Adipocyte (in vitro differentiated cells): ENCODE measurements at places on chromosomes 2 and 18.
A peak's percentile ranks its signal among the peaks of the same experiment; 100 is the strongest.

GRCh38 chr2:161250864-161251436 is 57.3 kb upstream of the PSMD14 start:
- peak; percentile 56 for DNase-seq

GRCh38 chr18:11118051-11118766 is 31.2 kb downstream of the PIEZO2 start:
- DNase-seq: no peak

- DNase-seq: no peak
These were observed 87.4 kb upstream of the GLS start for GRCh38 chr2:190792956-190793888.

DNA sequence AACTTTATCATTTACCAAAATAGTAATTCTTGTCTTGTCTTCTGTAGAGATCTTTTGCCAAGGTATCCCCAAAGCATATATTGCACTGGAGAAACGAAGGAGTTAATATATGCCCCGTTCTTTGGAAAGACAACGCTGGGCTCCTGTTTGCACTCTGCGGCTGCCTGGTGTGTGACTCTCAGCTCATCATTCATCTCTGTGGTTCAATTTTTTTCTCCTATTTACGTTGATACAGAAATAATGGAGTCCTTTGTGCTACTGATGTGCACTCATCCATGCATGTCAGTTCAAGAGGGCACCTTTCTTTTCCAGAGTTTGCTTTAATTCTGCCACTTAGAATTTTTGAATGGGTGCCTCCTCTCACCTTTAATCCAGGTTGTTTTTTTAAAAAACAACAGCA is 655.5 kb downstream of the DCDC2C start:
- DNase-seq: no peak

- DNase-seq: peak; percentile 49
These were observed 13.3 kb downstream of the TUBB6 start for GRCh38 chr18:12321333-12321732.

- peak; percentile 71 for DNase-seq
These were observed 92.6 kb downstream of the CMPK2 start for GRCh38 chr2:6773007-6773693.

- DNase-seq: peak; percentile 93
These were observed 137.6 kb downstream of the COPS8 start for GRCh38 chr2:237223201-237223861.

DNA sequence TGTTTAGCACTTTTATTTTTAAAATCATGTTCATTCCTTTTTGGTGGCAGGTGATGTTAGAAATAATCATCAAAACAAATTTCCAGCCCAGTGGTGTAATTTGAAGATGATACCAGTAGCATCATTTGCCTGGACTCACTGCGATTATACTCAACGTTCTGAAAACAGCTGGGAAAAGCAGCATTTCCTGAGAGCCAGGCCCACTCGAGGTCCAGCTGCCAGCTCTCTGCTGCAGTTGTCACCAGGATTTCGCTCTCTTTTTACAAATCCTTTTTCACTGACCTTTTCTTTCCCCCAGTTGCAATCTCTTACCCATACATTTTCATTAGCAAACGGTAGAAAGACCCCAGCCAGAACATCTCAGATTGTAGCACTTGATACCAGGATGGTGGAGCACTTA is 110.6 kb upstream of the LYPD1 start:
- DNase-seq: no peak

DNA sequence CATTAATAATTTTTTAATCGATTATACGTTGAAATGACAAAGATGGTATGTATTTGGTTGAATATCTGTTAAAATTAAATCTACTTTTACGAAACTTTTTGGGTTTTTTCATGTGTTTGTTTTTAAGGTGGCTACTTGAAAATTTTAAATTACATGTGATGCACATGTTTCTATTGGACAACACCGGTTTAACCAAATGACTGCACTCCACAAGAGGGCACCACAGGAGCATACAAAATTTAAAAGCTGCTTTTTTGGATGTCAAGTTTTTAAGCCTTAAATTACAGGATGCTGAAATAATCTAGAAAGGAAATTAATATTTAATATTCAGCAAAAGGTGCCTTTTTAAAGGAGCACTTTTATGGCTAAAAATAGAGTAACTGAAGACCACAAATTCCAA is 98.7 kb downstream of the ACVR1 start:
- peak; percentile 75 for DNase-seq

DNA sequence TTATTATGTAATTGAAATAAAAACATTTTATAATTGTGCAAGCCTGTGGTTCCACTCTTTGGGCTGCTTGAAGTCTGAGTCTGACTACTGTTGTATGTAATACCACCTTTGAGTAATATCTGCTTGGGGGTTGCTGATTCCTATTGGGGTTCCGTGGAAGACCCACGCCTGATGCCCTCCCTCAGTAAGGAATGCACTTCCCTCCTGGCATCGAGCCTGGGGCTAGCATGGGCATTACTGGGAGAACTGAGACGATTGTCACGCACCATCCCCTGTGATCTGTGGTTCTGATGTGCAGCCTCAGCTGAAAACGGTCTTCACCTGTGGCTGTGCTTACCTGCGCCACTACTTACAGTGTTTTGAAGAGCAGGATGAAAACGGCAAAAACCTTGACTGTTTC is 32.7 kb upstream of the RBM44 start:
- no peak for DNase-seq

DNA sequence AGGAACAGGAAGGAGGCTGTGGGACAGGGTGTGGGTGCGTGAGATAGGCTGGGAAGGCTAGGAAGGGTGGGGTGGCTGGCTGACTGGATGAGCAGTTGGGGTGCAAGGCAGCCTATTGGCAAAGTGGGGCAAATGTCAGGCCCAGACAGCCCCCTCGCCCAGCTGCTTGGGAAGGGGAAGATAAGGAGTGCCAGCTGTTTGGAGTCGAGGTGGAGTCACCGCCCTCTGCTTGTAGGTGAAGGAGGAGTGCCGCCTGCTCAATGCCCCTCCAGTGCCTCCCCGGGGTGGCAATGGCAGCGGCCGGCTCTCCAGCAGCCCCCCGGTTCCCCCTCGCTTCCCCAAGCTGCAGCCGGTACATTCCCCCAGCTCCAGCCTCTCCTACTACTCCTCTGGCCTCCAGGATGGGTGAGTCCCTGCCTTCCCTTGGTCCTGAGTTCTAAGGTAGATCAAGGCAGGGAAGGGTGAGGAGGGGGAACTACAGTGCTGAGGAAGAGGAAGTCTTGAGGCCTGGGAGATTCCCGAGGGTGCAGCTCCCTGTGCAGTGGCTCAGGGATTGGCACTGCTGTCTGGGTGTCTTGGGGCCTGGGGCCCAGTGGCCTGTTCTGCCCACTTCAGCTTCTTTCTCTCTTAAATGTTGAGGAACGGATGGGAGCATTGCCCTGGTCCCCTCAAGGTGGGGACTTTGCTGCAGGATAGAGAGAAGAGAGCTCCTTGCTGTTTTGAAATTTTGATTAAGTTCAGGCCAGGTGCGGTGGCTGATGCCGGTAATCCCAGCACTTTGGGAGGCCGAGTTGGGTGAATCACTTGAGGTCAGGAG is 13.3 kb downstream of the GAREM2 start:
- DNase-seq: no peak

- no peak for DNase-seq
These were observed 60.9 kb upstream of the RTN4 start for GRCh38 chr2:55111230-55111569.

DNA sequence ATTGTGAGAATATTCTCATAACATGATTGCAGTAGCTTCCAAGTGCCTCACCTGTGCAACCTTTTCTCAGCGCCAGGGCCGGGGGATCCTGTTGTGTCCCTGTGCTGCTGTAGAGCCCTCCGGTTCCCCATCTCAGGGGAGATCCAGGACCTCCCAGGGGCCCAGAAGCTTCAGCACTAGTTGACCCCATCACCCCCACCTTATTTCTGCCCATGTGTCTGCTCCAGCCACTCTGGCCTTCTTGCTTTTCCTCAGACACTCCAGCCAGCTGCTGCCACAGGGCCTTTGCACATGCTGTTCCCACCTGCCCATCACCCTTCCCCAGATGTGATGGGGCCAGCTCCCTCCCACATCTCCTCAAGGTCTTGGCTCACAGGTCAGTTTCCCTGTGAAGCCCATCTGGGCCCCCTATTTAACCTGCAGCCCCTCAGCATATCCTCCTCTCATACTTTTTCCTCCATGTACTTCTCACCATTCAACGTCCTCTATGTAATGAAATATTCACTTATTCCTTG is 226.5 kb downstream of the SEPTIN10 start:
- no peak for DNase-seq

GRCh38 chr18:77750006-77750405 is 500.4 kb downstream of the GALR1 start:
- DNase-seq: no peak

- peak; percentile 37 for DNase-seq
These were observed 200.9 kb downstream of the NYAP2 start for GRCh38 chr2:225600444-225600843.

- DNase-seq: no peak
These were observed 5.8 kb downstream of the ITGA6 start for GRCh38 chr2:172433144-172433543.

- no peak for DNase-seq
These were observed 22.8 kb upstream of the KIDINS220 start for GRCh38 chr2:8860239-8860638.

DNA sequence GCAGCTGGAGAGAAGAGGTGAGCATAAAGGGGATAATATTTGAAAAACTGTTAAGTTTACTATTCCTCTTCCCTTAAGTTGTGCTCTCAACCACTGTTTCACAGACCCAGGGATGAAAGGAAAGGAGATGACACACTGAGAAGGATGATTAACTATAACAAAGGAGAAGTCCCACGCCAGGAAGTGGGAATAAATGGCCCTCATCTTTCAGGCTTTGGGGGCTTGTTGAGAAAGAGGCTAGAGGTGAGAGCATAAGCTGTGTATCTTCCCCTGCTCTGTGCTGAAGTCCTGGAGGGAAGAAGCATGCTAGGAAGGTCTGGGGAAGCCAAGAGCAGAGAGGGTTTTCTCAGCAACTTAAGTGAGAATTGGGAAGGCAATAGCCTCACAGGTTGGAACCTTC is 399.1 kb upstream of the ATP5MC3 start:
- no peak for DNase-seq

DNA sequence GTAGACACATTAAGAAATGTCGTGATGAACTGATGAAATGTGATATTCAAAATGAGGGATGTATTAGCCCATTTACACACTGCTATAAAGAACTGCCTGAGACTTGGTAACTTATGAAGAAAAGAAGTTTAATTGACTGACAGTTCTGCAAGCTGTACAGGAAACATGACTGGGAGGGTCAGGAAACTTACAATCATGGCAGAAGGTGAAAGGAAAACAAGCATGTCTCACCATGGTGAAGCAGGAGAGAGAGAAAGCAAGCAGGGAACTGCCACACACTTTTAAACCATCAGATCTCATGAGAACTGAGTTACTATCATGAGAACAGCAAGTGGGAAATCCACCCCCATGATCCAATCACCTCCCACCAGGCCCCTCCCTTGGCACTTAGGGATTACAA is 1010.8 kb upstream of the CELF4 start:
- DNase-seq: no peak

- DNase-seq: no peak
These were observed 107.9 kb downstream of the DPP10 start for GRCh38 chr2:114550364-114550763.

DNA sequence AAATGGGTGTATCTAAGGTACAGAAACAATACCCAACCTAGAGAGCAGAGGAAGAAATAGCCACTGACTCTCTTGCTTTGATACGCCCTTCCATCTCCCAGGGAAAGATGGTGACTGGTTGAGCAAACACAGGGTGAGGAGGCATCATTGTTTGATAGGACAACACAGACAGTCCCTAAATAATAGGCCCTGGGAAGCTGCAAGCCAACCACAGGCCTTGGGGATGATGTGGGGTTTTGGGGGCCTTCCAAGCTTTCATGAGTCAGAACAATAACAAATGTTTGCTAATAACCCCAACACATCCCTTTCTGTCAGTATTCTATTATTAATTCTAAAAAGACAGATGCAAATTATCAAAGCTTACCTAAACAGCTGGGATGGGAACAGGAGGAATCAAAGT is 9.8 kb downstream of the LGALSL start:
- DNase-seq: peak; percentile 46

DNA sequence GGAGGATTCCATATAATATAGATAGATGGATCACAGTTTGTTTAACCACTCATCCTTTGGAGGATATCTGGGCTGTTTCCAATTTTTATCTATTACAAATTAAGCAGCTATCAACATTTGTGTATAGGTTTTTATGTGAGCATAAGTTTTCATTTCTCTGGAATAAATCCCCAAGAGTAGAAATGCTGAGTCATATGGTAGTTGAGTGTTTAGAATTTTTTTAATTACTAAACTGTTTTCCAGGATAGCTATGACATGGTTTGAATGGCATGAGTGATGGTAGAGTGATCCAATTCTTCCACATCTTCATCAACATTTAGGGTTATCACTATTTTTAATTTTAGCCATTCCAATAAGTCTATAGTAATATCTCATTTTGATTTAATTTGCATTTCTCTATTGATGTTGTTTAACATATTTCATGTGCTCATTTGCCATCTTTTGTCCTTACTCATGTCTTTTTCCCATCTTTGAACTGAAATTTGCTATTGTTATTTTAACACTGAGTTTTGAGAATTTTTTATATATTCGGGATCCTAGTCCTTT is 31.4 kb downstream of the ABCB11 start:
- DNase-seq: no peak

- no peak for DNase-seq
These were observed 1280.5 kb upstream of the CDH2 start for GRCh38 chr18:29457316-29457889.

GRCh38 chr2:228652366-228652765 is 470.9 kb upstream of the SPHKAP start:
- peak; percentile 46 for DNase-seq

DNA sequence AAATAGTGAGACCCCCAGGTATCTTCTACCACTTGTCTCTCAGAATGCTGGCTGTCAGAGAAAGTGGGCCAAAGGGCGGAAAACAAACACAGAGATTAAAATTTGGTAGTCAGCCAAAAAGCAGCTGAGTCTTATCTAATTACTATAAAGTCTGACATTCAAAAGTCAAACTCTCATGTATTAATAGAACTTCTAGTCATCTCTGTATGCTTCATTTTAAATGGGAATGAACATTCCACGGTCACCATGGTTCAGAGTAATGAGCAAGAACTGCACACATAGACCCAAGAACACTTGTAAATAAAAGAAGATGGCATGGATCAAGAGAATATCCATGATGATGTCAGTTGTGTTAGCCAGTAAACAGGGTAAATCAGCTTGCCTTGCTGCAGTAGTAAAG is 1267.0 kb upstream of the CHAC2 start:
- DNase-seq: no peak

DNA sequence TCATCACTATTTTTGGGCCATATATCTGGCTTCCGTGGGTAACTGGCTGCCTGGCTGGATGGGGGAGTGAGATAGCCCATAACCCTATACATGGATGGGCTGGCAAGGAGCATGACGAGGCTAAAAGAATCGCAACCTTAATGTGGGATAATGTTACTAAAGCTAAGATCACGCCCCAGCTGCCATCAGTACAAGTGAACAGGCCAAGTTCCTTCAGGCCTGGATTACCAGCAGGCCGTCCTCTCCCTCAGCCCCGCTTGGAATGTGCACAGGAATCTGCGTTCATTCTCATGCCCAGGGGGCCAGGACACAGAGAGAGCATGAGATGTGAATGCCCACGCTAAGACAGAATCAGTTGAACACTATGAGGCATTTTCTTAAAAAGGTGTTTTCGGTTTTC is 34.7 kb downstream of the RMC1 start:
- no peak for DNase-seq
